SHP77 treated with DMSO at 0.1 percent for 48 hours (cell line): ENCODE measurements at places on chromosomes 7 and 10.
A peak's percentile ranks its signal among the peaks of the same experiment; 100 is the strongest.

- no peak for DNase-seq
Observed at GRCh38 chr7:155426543-155427410, 31.2 kb upstream of the EN2 start.

DNA sequence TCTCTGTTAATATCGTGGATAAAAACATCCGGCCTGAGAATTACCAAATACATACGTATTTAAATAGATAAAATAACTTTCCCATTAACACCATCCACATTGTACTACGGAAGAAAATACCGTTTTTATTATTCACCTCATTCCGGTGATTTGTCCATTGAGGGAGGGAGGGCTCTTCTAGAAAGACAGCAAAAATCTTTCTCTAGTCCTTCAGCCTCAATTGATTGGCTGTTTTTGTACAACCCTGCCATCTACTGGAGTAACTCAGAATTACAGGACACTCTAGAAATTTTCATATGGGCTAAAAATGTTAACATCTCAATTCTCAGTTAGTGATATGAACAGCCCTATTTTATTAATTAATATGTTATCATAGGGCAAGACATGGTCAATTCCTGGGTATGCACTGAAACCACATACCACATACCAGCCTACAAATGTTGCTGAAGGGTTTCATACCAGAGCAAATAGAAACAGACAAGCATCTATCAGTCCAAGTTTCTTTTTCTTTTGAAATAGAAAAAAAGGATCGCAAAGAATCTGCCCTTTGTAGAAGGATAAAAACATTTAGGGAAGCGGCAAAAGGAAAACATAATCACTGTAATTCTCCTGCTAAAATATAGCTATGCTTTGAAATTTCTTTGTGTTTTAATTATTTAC is 55.8 kb upstream of the CDCA7L start:
- peak; percentile 45 for DNase-seq

- no peak for DNase-seq
Observed at GRCh38 chr10:52454491-52454890, 140.4 kb downstream of the DKK1 start.

DNA sequence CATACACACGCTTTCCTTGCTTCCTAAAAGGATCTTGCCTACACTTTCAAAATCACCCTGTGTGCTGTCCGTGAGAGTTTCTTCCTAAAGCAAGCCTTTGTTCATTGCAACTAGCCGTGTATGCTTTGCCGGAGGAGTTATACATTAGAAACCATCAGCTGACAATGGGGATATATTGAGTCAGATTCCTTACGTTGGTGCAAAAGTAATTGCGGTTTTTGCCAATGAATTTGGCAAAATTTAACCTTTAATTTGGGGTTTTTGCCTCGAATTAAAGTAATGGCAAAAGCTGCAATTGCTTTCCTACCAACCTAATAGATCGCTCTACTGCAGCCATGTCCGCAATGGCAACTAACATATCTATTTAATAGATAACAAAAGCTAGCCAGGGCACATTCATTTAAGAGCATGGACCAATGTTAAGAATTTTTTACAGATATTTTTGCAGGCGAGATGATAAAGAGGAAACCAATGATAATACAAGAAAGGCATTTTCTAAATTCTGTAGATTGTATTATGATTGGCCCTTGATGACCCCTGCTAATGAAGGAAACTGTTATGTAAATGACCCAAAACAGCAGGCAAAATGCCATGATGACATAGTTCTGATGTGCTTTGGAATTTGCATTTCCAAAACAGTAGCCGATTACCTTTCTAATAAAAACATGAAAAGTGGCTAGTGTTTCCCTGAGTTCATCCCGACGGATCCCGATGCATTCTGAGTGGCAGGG is 184.8 kb upstream of the NRP1 start:
- DNase-seq = no peak

- DNase-seq = no peak
Observed at GRCh38 chr7:25218191-25218590, 10.1 kb downstream of the NPVF start.

GRCh38 chr7:17234398-17235031 is 63.9 kb upstream of the AHR start:
- peak; percentile 31 for DNase-seq

- DNase-seq = no peak
Observed at GRCh38 chr10:92897916-92898315, 49.6 kb downstream of the EXOC6 start.

DNA sequence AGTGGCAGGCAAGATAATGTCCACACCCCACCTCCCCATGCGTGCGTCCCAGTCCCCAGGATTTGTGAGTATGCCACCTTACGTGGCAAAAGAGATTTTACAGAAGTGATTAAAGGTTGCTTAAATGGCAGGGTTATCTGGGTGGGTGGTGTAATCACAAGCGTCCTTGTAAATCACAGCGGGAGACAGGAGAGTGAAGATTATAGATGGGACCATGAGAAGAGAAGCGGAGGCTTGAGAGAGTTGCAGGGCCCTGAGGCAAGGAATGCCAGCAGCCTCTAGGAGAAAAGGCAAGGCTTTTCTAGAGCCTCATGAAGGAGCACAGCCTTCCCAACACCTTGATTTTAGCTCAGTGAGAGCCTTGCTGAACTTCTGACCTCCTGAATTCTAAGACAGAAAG is 10.2 kb downstream of the ZRANB1 start:
- DNase-seq = no peak

DNA sequence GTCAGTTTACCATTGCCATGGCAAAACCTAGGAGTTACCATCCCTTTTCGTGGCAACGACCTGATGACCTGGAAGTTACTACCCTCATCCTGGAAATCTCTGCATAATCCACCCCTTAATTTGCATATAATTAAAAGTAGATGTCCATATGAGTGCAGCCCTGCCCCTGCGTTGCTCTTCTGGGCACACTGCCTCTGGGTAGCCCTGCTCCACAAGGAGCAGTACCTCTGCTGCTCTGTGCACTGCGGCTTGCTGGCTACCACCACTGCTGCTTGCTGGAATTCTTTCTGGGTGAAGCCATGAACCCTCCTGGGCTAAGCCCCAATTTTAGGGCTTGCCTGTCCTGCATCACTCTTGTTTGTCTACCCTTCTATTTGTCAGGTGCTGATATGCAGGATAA is 12.5 kb downstream of the CYP17A1 start:
- DNase-seq = no peak

- no peak for DNase-seq
Observed at GRCh38 chr7:73304071-73304470, 4.6 kb downstream of the NSUN5 start.

- no peak for DNase-seq
Observed at GRCh38 chr10:70335246-70335613, 47.2 kb downstream of the LRRC20 start.

- DNase-seq = no peak
Observed at GRCh38 chr7:25075459-25075858, 49.6 kb downstream of the CYCS start.

GRCh38 chr7:11006291-11006690 is 32.6 kb downstream of the PHF14 start:
- DNase-seq = no peak

GRCh38 chr7:44325811-44326241 is 432 bp upstream of the CAMK2B start:
- DNase-seq = no peak

DNA sequence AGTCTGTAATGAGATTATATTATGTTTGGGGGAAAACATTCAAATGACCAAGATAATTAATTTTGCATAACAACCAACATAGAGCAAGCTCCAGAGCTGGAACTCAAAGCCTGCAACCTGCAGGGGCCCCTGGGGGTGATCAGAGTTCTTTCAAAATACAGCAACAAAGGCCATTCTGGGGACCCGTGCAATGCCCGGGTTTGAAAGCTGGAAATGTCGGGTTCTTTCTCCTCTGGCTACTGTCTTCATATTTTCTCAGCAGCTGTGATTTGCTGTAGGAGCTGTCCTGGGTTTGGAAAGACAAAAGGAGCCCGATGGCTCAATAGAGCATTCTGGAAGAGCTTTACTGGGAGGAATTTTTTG is 30.8 kb upstream of the CARD11 start:
- DNase-seq = no peak

GRCh38 chr10:17805330-17805729 is 3.8 kb upstream of the MRC1 start:
- DNase-seq = no peak

DNA sequence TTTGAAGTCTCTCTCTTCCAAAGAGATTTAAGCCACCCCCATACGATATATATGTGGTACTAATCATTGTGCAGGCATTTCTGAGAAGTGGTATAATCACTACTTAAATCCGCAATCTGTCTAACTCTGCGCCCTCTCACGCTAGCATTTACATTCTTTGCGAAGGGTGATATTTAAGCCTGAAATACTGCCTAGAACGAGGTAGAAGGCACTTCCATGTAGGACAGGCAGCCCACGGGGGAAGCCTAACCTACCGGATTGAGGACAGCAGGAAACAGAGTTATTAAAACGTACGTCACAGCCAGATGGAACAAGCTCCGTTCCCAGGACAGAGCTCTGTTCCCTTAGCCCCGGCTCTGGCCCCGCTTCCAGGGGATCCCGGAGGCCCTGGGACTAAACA is 59.3 kb upstream of the ECHDC3 start:
- no peak for DNase-seq

GRCh38 chr10:34687434-34688210 is 127.5 kb downstream of the PARD3 start:
- DNase-seq = no peak

DNA sequence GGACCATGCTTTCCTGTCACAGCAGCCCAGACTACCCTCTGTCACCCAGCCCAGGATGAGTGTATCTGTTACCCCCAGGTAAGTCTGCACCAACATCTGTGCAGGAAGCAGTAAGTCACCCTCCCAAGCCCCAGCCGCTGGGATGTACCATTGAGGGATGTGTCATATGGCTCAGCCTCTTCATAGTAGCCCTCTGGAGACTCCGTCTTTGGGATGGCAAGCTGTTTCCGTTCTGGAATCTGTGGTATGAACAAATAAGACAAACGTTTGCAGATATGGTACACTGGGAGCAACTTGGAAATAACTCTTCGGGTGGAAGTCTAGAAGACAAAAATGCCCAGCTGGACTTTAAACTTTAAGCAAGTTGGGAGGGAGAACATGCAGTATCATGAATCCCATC is 81.3 kb downstream of the AFAP1L2 start:
- DNase-seq = no peak

DNA sequence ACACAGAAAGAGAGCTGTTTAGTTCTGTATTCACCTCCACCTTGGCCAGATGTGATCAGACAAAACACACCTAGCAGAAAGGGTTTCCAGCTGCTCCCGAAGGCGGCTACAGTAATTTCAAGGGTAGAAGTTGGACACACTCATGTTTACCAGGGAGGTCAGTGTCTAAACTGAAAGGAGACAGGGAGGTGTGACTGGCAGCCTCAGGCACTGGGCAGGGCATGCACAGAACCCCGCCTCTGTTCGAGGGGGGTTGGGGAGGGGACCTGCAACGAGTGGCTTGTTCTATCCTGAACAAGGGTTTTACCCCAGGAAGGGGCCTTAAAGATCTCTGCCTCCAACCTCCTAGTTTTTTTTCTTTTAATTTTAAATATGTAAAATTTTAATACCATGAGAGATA is 49.6 kb downstream of the BPGM start:
- no peak for DNase-seq

DNA sequence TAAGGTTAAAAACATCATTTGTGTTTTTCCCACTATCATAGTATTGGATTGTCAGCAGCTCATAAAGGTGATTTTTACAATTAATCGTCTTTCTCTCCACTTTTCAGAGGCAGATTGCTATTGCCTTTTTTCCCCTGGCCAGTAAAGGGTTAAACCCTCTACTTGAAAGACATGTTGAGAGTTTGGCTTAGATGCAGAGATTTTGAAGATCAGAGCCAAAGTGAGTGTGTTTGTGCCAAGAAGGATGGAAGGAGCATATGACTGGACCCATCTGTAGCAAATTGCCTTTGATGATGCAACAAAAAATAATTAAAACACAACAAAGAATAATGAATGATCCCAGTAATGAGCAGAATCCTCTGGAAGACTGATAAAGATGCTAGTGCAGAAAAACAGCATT is 373.1 kb downstream of the MALRD1 start:
- no peak for DNase-seq

DNA sequence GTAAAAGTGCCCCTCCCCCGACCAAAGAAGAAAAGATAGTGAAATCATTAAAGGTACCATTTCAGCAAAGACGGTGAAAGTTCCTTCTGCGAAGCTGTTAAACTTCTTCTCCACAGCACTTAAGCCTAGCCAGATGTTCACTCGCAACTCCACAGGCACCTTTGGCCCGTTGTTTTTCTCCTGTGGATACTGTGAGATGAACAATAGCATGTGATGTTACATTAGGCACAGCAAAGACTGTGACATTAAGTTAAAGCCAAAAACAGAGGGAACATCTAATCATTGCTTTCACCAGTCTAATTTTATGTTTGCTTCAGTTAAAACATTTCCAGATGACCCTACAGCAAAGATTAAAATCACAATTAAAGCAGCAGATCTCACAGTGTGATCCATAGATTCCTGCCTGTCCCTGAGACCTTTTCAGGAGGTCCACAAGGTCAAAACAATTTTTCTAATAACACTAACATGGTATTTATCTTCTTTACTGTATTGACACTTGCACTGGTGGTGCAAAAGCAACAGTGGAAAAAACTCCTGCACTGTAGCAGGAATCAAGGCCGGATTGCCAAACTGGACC is 112.5 kb downstream of the MYOF start:
- no peak for DNase-seq

GRCh38 chr7:159117366-159118196 is 27.1 kb downstream of the VIPR2 start:
- no peak for DNase-seq

GRCh38 chr7:55520426-55521140 is 51.7 kb downstream of the VOPP1 start:
- DNase-seq = no peak

GRCh38 chr10:23001901-23002516 is 74.2 kb downstream of the ARMC3 start:
- no peak for DNase-seq

DNA sequence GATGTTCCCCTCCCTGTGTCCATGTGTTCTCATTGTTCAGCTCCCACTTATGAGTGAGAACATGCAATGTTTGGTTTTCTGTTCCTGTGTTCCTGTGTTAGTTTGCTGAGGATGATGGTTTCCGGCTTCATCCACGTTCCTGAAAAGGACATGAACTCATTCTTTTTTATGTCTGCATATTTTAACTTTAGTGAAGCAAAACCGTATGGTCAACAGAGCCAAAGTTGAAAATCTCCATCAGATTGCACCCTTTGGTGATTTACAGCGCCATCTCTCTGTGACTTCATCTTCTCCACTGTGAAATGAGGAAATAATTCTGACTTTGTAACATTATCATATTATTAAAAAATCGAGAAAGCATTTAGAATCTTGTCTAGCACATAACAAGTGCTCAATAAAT is 132.3 kb upstream of the PLXDC2 start:
- DNase-seq = no peak

DNA sequence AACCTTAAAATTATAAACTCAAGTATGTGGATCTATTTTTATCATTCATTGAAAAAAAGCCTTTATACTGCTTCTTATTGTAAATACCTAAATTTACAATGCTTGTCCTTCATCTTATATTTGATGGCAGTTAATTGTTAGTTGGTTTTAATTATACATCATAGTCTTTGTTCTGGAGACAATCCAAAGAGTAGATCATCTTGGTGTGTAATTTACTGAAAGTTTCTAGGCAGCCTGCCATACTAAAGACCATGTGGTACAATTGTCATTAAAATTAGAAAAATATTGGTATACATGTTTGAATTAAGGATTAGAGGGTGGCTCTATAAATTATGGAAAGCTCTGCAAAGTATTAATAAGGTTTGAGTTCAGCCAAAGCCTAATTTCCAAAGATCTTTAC is 231.4 kb downstream of the KCND2 start:
- DNase-seq = no peak

- no peak for DNase-seq
Observed at GRCh38 chr7:92737706-92738105, 98.7 kb downstream of the CDK6 start.
